ENCODE measurements at places on chromosomes 11 and 22.

GRCh38 chr11:121110871-121111724 is 10.1 kb downstream of the TECTA start:
- DNase-seq = no peak

GRCh38 chr22:48104102-48104738 is 1341.8 kb downstream of the TBC1D22A start:
- DNase-seq = no peak

GRCh38 chr22:27726686-27727449 is 74.7 kb downstream of the MN1 start:
- peak; percentile 98 for DNase-seq

GRCh38 chr11:95605271-95605940 is 184.2 kb downstream of the FAM76B start:
- peak; percentile 37 for DNase-seq

- no peak for DNase-seq
Observed at GRCh38 chr11:10350334-10350733, 45.5 kb downstream of the ADM start.

- no peak for DNase-seq
Observed at GRCh38 chr11:39960206-39960605, 1499.2 kb downstream of the LRRC4C start.

DNA sequence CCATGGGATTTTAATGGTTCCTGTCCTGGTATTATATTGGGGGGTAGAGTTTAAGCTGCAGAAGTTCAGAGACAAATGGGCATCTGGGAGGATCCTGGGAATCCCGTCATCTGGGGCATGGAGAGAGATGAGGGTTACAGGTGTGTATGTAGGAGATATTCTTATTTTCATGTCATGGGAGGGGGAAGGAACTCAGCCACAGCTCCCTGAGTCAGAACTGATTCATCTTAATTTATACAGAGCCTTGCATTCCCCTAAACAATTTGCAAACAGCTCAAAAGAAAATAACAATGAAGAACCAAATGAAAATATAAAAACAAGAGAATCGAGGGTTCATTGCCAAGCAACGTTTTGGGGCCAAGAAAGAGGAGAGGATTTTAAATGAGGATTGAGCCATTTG is 155.9 kb upstream of the TBCEL start:
- DNase-seq = no peak

GRCh38 chr11:124961972-124962609 is 8.1 kb downstream of the CCDC15 start:
- peak; percentile 89 for DNase-seq

DNA sequence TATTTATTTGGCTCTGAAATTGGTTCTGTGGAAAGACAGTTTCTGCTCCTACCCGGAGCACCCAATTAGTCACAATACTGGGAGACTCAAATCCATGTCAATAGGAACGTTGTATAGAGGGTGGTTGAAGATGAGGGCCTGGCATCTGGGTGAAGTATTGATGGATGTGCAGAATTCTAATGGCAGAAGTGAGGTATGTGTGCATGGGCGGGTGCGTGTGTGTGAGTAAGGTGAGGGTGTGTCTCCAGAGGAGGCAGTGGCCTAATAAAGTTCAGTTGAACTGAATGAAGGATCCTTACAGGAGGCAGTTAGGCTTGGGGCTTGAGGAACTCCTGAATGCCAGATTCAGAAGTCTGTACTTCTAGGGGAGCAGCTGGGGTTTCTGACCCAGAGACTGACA is 71.8 kb upstream of the B3GAT1 start:
- no peak for DNase-seq

- peak; percentile 32 for DNase-seq
Observed at GRCh38 chr11:96229354-96229977, 113.5 kb downstream of the MAML2 start.
